Kidney capillary endothelial cell (primary cell): ENCODE measurements at places on chromosomes 6 and 20.

DNA sequence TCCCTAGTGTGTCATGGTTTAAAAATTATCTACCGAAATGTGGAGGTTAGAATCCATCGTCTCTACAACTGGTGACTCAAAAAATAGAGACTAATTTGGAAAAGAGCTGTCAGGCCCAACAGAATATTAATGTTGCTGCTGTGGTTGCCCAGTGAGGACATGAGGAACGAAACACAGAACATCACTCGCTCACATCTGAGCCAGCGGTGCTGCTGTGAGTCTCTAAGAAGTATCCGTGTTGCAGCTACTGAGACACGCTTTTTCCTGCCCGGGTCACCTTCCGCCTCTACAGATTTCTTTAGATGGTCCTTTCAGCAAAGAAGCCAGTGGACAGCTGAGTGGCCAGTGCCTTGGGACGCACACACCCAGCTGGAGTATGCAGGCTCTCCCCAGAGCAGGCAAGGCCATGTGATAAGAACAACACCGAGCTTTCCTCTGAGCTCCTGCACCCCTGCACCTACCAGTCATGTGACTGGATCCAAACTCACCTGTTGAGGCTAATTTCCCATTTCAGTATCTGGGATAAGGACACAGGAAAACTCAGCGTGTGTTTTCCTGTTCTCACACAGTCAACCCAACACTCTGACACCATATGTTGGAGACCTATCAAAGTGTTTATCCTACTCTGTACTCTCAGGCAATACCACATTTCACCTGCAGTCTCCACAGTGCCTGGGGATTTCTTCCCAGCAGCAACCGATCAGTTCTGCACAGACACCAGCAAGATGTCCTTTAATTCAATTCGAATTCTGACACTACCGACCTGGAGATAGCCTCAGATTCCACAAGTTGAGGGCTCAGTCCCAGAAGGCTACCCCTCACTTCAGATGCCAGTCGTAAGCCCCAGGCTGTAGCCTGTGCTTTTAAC lies 119.0 kb upstream of the RPS6KA2 start:
- no peak for DNase-seq

DNA sequence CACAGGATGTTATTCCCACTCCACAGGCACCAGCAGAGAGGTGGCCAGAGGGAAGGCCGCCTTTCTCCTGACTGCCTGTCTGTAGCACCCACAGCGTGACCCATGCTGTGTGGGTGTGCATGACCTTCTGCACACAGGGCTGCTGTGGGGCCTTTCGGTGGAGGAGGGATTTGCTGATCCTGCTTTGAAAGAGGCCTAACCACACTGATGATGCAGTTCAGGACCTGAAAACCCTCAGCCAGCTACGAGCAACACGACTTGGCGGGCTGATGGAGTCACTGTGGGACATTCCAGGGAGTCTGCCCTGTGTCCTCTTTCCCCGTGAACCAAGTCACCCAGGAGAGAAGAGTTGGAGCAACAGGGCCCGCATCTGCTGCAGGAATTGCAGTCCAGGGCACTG lies 49.1 kb downstream of the SYTL3 start:
- no peak for DNase-seq

DNA sequence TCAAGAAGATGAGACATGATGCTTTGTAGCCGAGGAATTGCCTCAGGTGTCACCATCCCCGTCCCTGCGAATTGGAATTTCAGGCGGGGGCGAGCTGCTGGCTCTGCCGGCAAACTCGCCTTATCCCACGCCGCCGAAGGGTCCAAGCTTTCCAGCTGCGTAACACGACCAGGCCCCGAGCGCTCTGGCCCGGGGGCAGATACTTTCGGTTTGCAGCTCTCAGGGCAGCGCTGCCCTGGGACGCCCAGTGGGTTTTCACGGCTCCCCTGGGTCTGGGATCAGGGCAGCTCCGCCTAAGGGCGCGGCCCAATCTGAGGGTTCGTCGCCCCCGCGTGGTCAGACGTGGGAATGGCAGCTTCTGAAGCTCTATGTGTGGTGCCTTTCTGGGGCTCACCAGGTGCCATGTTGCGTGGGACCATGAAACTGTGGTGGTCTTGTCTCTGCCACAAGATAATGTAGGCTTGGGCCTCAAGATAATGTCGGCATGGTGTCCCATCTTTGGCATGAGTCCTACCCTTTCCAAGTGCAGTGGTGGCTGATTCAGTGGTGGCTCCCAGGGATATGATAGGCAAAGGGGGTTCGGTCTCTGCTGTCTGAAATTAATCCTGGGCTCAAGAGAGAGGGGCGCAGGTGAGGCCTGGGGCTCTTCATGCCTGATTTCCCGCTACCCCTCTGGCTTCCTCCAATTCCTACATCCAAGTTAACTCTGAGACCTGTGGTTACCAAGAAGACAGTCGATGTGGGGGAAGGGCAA lies 21.0 kb downstream of the PIGT start:
- peak; percentile 83 for DNase-seq

DNA sequence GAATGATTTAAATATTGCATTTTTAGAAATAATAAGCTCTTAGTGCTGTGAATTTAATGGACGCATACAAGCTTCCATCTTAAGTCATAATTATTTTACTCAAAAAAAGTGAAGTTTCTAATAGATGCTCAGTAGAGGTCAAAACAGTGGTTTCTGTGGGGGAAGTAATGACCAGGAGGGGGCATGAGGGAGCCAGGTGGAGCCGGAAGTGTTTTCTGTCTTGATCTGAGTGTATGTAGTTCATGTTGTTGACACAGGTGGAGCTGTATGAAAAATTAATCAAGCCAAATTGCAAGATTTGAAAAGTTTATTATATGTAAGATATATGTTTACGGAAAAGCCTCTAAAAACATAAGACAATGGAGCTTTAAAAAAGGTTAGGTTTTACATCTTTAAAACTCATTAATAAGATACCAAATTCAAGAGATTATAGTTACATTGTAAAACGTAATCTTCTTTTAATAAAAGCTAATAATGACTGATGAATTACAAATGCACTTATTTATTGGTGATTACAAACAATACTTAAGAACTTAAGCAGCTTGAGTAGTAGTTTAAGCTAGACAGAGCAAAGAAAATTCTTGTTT lies 68.0 kb downstream of the PLAGL1 start:
- peak; percentile 60 for DNase-seq

DNA sequence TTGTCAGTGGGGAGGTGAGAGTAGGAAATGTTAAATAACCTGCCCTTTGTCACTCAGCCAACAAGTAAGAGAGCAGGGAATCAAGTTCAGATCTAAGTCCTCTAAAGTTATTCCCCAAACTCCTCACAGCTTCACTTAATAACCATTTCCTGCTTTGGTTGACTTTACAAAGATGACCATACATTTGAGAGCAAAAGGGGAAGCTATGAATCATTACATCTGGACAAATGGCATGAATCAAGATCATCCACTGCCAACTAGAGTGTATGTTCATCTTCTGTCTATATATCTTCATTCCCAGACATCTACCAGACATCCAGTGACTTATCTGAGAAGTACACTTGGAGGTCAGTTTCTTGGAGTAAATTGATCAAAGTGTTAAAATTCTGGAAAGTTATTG lies 15.1 kb upstream of the HIVEP2 start:
- peak; percentile 78 for DNase-seq

DNA sequence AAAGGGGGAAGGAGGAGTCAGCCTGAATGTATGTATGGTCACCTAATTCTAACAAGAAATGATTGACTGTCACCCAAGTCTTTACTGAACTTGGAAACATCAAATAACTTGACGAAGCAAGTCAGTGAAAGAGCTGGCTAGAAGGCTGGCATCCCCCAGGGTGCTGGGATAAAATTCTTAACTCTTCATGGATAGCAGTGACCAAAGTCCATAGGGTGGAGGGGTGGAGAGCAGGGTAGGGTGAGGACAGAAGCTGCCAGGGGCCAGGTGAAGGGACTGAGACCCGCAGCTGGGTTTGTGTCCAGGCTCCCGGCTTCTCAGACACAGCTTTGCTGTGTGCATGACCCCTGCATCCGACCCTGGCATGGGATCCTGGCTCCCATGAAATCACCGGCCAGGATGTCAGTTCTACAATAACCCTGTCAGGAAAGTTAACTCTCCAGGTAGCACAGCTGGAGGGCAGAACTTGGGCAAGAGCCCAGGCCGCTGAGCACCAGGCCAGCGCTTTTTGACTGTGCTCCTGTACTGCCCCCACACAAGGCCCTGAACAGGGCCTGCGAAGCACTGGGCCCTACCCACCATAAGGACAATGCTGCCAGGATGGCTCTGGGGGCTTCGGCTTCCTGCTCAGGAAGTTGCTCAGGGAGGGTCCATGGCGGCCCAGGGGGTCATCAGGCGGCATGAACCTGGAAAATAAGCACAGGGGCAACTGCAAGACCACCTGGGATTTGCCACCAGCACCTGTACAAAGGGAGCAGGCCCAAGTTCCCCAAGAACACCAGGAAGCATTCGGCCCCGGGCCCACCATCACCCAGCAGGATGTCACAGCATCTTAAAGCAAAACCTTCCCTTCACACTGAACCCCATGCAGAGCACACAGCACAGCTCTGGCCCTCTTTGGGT lies 32.5 kb downstream of the ZC3H12D start:
- DNase-seq = no peak

DNA sequence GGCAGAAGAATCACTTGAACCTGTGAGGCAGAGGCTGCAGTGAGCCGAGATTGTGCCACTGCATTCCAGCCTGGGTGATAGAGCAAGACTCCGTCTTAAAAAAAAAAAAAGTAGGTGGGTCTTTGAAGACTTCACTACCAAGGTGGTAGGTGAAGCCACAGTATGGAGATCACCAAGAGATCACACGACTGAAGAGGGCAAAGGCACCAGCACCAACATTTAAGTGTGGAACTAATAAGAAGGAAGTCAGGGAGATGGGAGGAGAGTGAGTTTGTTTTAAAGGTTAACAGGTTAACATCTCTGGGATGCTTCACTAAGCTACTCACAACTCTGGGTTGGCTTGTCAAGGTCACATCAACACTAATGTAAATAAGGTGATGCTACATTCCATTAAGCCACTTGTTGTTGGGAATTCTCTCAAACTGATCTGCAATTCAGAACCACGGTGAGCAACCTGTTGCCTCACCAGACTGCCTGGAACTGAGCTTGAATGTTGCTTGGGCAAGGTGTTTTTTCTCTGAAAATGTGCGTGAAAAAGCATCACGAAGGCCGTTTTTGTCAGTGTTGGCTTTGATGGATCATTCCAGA lies 48.7 kb downstream of the KCTD20 start:
- DNase-seq = no peak

DNA sequence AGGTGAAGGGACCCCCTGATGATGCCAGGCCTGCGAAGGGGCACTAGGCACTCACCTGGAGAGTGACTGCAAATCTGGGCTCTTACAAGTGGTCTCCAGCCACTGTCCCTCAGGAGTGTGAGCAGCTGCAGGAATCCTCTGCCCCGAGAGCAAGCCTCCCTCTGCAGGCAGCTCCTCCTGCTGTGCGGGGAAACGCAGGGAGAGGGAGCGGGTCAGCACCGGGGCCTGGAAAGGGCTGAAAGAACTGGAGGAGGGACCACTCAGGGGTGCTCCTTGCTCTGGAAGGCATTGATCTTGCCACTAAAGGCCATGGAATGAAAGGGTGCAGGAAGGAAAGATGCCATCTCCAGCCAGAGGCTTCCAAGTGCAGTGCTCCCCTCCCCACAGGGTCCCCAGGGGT lies 168.0 kb downstream of the CDH4 start:
- no peak for DNase-seq

GRCh38 chr6:146598772-146599405 lies at the start of gene ADGB:
TSS of gene ADGB (plus strand) at chr6:146598972. CDS start at chr6:146599041, 69 bp downstream.
- peak; percentile 4 for DNase-seq

DNA sequence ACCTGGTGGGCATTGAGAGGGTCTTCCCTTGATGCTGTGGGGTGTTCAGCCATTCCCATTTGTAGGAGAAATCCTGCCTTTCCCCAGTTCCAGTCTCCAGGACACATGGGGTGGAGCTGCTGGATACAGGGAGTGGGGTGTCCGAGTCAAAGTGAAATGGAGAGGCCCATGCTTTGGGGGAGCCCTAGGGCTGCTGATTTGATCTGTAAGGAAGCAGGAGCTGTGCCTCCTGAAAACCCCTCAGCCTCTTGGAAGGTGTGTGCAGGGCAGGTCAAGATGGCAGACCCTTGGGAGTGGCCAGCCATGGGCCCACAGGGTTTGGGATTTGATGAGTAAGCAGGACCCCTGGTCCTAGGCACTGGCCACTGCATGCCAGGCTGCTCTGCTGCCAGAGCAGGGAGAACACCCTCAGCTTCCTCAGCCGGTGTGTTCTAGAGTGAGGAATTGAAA lies 82.0 kb downstream of the SERAC1 start:
- DNase-seq = no peak

- DNase-seq = no peak
Observed at GRCh38 chr6:148509119-148509799, 166.6 kb downstream of the SASH1 start.

DNA sequence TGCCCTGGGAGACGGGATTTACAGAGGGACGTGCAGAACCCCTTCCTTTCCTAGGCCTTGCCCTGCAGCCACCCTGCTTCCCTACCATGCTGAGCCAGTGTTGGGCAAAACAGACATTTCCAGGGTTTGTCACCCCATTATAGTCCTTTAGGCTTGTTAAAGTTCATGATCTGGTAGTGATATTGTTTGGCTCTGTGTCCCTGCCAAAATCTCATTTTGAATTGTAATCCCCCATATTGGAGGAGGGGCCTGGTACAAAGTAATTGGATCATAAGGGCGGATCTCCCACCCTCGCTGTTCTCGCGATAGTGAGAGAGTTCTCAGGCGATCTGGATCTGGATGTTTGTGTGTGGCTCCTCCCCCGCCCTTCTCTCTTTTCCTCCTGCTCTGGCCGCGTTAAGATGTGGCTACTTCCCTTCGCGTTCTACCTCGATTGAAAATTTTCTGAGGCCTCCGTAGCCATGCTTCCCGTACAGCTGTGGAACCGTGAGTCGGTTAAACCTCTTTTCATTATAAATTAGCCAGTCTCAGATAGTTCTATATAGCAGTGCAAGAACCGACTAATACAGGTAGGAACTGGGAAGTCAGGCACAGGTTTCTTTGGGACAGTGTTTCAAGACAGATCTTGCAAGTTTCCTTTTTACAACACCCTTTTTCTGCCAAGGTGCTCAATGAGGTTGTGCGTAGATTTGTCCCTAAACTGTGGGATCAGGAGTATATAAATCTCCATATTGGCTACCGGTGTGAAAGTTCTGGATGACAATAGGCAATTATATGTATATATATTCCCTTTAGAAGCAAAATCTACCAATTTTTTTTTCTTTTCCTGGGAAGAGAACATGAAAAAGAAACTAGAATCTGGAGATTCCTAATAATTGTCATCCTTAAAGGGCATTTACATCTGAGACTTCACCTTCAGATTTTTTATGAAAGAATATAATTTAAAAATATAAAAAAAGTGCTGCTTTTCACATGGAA lies 152.1 kb downstream of the SAMD5 start:
- DNase-seq = no peak

GRCh38 chr6:118895859-118896258 lies 1.9 kb downstream of the ASF1A start:
- DNase-seq = no peak

GRCh38 chr20:62676976-62677375 lies 31.7 kb upstream of the NTSR1 start:
- DNase-seq = no peak

GRCh38 chr6:126337323-126337722 lies 2.6 kb upstream of the CENPW start:
- no peak for DNase-seq

DNA sequence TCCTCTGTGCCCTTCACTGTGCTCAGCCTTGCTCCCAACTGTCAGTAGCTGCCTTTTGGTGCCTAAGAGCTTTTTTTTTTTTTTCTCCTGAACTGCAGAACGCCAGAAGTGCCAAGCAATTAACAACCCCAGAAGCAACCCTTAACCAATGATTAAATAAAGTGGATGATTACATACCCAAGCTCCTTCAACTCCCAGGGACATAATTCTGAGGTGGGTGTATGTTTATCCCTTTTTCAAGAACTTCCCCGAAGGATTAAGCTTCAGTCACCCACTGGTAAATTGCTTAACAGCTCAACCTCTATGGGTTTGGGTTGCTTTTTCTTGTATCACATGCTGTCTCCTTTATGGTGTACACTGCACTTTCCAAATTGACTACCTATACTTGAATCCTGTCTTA lies 41.1 kb downstream of the KLHL31 start:
- no peak for DNase-seq
